ENCODE measurements at places on chromosomes 6 and 20.
A peak's percentile ranks its signal among the peaks of the same experiment; 100 is the strongest.

- no peak for DNase-seq
These were observed 95.5 kb upstream of the VGLL2 start for GRCh38 chr6:117169781-117170281.

DNA sequence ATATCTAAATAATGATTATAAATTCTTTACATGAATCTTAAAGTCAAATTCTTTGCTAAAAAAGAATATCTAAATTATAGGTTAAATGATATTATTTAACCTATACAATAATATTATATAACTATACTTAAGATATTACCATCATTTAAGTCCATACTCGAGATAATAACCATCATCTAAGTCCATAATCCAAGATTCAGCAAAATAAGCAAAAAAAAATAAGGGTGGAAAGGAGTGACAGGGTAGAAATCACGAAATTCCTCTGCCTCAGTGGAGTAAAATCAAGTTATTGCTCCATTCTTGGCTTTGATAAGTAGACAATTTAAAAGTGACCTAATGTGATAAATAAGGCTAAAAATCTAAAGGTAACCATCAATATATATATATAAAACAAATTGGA is 9.7 kb downstream of the IL17A start:
- DNase-seq: no peak

DNA sequence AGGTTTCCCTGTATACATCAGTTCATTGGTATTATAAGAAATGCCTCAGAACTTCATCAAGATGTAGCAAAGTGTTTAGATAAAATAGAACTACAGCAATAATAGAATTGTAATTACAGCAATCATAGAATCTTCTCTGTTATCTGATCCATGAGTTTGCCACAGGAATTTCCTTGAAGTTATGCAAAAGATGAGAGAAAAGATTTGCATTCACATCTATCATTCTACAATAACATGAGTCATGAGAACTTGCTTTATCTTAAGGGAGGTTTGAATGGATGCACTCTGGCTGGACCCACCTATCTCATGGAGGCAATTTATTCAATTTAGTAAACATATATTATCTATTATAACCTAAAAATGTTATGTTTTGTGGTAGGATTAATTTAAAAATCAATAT is 329.8 kb upstream of the EPHA7 start:
- no peak for DNase-seq

DNA sequence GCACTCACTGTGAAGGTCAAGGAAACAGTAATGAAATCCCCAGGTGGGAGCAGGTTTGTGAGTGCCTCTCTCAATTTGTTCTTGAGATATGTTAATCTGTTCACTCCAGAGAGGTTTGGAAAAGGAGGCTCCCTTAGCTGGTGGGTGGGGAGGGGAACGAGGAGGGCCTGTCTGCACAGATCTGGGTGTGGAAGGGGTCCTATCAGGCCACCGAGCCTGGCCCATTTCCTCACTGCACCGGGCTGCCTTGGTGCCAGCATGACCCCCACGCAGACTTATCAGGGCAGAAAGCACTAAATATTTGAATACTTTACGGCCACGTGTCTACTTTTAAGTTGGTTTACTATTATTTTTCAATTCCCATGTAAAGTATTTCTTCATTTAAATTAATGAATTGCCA is 8.3 kb downstream of the AGPAT4 start:
- peak; percentile 83 for DNase-seq

DNA sequence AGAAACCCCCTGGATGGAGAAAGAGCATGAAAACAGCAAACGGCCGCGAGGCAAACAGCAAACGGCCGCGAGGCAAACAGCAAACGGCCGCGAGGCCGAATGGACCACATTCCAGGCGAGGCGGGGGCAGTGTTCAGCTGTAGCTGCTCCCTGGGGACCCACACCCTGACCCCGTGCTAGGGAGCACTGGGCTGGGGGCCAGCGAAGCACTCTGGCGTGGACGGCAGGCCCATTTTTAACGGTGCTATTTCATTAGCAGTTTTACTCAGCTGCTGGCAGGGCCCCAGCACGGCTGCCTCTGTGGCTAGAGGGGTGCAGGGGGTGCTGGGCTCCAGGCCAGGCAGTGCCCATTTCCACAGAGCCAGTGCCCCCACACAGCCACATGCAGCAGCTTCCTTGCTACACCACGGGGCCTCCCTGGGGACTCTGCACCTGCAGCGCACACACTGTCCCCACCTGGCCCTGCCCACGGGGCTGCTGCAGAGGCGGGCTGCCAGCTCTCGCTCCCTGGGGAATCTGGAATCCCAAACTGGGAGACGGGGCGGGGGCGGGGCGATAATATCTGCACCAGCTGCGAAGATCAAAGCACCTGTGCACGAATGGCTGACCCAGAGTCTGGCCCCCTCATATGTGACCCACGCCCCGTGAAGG is 35.6 kb upstream of the SLCO4A1 start:
- peak; percentile 35 for DNase-seq

DNA sequence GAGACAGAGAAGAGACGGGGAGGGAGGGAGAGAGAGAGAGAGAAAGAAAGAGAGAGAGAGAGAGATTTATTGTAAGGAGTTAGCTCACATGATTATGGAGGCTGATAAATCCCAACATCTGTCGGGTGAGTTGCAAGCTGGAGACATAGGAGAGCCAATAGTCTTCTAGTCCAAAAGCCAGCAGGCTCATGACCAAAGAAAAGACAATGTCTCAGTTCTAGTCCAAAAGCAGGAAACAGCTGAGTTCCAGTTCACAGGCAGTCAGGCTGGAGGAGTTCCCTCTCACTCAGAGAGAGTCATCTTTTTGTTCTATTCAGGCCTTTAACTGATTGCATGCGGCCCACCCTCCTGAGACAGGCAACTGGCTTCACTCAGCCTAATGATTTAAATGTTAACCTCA is 416.6 kb downstream of the PREX1 start:
- no peak for DNase-seq

DNA sequence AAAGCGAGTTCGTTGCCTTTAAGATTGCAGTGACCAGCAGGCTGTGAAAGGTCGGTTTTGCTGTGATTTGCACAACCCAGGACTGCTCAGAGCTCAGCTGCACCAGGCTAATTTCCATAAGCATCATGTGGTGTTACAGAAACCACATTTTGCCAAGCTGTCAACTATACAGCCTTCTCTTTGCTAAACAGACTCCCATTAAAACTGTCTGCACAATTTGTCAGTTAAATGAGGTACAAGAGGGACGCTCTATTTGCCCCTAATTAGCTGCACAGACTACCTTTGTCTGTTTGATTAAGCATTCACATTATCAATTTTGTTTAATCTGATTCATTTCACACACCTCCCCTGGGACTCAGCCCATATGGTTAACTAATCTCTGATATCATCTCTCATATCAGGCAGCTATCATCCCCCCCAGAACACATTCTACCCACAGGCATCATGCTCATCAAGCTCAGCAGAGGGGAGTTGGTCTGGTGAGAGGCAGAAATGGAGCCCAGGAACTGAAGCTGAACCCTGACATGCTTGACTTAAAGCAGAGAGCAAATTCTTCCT is 62.1 kb downstream of the OLIG3 start:
- no peak for DNase-seq

DNA sequence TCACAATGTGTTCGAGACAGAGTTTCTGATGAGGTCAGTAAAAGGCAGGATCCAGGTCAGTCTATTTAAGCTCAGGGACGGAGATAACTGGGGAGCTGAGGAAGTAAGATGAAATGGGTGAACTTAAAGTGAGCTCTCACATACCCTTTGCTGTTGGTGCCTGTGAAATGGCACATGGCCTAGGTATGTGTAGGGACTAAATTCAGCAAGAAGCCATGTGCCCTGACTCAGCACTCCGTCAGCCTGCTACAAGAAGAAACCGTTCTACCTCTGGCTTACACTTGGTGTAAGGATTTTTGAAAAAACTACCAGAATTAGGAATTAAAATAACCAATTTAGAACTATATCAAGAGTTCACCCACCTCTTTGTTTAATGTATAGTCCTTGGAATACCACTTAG is 41.1 kb upstream of the TRDN start:
- DNase-seq: no peak

- DNase-seq: peak; percentile 90
These were observed 21.3 kb downstream of the TNXB start for GRCh38 chr6:32087574-32088486.

DNA sequence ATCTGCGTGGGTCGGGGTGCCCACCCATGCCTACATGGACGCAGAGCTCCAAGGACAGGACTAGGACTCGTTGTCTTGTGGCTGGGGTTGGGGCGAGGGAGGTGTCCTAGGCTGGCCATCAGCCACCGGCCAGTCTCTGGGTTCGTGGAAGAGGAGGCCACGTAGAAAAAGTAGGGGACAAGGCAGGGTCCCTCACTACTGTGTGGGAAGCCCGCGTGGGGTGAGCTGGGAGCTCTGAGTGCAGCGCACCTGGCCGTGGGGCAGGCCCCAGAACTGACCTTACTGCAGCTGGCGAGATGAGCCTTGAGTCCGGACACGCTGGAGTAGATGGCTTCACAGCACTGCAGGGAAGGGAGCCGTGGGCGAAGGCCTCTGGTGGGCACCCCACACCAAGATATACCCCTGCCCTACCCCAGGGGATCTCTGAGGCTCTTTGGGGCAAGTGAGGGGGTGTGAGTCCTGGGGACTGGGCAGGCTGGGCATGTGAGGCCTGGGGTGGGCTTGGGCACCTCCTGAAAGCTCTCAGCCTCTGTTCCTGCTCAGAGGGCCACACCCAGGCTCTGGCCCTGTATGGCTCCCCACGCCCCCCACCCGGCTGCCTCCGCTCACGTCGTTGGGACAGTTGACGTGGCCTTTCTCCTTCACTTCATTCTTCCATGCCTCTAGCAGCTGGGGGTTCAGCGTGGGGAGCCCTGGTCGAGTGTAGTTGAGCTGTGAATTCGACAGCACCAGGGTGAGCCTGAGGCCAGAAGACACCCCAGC is 5.6 kb upstream of the UCKL1 start:
- DNase-seq: no peak

DNA sequence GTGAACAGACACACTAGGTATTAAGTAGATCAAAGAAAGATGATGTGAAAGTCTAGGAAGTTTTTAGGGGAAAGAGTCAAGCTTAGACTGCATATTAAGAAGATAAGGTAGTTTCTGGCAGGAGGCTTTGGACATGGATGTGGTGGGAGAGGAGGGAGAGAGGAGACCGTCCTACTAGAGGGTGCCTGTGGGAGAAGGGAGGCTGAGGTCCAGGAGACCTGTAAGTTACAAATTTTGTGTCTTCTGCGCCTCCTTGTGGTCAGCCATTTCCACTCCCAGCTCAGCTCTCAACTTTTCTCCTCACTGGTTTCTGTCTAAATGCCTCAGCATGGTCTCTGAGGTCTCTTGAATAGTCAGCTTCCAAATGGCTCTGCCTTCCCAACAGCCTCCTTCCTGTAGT is 193.5 kb downstream of the UNC5CL start:
- DNase-seq: peak; percentile 52
